A549 treated with ZK216348 at 1 μM for 4 hours (cell line): ENCODE measurements at places on chromosomes 4 and X. TPM values are rescaled to one million over a fixed set of nuclear protein-coding genes. Genes with fewer than 3 reads are reported as not detected.

ETDA gene
- not detected in 5 replicates for total RNA-seq

LRCH2 gene
- 0.04 TPM in 1 of 5 replicates, not detected in the others for total RNA-seq

CTAG1A gene
- not detected in 5 replicates for total RNA-seq

PHKA2 gene
- total RNA-seq, result 10.7 to 16.2 TPM (median 14.3 TPM) in 5 replicates

ABCG2 gene
- 16.9 to 20.5 TPM (median 18.3 TPM) in 5 replicates for total RNA-seq

CT45A1 gene
- total RNA-seq, result not detected in 5 replicates

TMEM271 gene
- total RNA-seq, result not detected in 5 replicates

GYPA gene
- total RNA-seq, result not detected in 5 replicates

NPY2R gene
- not detected in 5 replicates for total RNA-seq

FGFBP1 gene
- total RNA-seq, result 3.8 to 5.6 TPM (median 4.7 TPM) in 5 replicates

NKX3-2 gene
- total RNA-seq, result 0.09 to 0.18 TPM (median 0.12 TPM) in 5 replicates

MSX1 gene
- total RNA-seq, result 5.0 to 10.8 TPM (median 9.4 TPM) in 5 replicates

DCAF8L2 gene
- total RNA-seq, result not detected in 5 replicates

MCF2 gene
- total RNA-seq, result not detected in 5 replicates

CFP gene
- total RNA-seq, result 0.14 to 0.83 TPM (median 0.72 TPM) in 5 replicates

TRIM60 gene
- not detected in 5 replicates for total RNA-seq

TBC1D8B gene
- total RNA-seq, result 0.83 to 1.8 TPM (median 1.5 TPM) in 5 replicates

IL1RAPL2 gene
- total RNA-seq, result not detected in 5 replicates

AREG gene
- 46.2 to 55.5 TPM (median 48.7 TPM) in 5 replicates for total RNA-seq

COL4A6 gene
- 13.2 to 17.1 TPM (median 15.8 TPM) in 5 replicates for total RNA-seq

TMSB15A gene
- total RNA-seq, result 0.61 to 0.85 TPM (median 0.62 TPM) in 3 of 5 replicates, not detected in the others

RAB33A gene
- 0.19 to 0.66 TPM (median 0.23 TPM) in 4 of 5 replicates, not detected in the other for total RNA-seq

TRO gene
- total RNA-seq, result 0.67 to 1.2 TPM (median 0.74 TPM) in 5 replicates

CXCL8 gene
- total RNA-seq, result 3.6 to 20.1 TPM (median 9.4 TPM) in 5 replicates

TENM3 gene
- total RNA-seq, result 1.6 to 2.9 TPM (median 1.7 TPM) in 5 replicates

WDR1 gene
- total RNA-seq, result 187 to 239 TPM (median 214 TPM) in 5 replicates

SPANXA2 gene
- 0.23 to 0.46 TPM in 2 of 5 replicates, not detected in the others for total RNA-seq

HSFX1 gene
- 0.13 to 0.44 TPM (median 0.43 TPM) in 5 replicates for total RNA-seq
